ENCODE measurements at places on chromosomes 7 and 10. TPM values are rescaled to one million over a fixed set of nuclear protein-coding genes. Genes with fewer than 3 reads are reported as not detected.

Gene RBM20
- 0.68 TPM for total RNA-seq

Gene FAM131B
- 1.6 TPM for total RNA-seq

Gene CPA2
- not detected for total RNA-seq

Gene PLPP4
- total RNA-seq = 11.1 TPM

Gene KCNH2
- total RNA-seq = 0.87 TPM

Gene BICC1
- total RNA-seq = 22.9 TPM

Gene RBM33
- 19.1 TPM for total RNA-seq

Gene CHN2
- 7.0 TPM for total RNA-seq

Gene NCF1
- not detected for total RNA-seq

Gene LLCFC1
- total RNA-seq = not detected

Gene TRRAP
- total RNA-seq = 43.4 TPM

Gene SLC13A4
- total RNA-seq = not detected

GRCh38 chr10:30013757-30014156 is 45.6 kb downstream of the JCAD start:
- DNase-seq = no peak

DNA sequence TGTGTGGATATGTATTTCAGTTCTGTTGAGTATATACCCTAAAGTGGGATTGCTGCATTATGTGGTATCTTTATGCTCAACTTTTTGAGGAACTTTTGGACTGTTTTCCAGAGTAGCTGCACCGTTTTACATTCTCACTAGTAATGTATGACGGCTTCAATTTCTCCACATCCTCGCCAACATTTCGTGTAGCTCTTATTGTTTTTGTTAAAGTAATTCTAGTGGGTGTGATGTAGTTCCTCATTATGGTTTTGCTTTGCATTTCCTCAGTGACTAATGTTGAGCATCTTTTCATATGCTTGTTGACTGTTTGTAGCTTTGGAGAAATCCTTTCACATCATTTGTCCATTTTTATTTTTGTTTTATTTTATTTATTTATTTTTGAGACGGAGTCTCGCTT is 4.5 kb downstream of the STMP1 start:
- DNase-seq = no peak

DNA sequence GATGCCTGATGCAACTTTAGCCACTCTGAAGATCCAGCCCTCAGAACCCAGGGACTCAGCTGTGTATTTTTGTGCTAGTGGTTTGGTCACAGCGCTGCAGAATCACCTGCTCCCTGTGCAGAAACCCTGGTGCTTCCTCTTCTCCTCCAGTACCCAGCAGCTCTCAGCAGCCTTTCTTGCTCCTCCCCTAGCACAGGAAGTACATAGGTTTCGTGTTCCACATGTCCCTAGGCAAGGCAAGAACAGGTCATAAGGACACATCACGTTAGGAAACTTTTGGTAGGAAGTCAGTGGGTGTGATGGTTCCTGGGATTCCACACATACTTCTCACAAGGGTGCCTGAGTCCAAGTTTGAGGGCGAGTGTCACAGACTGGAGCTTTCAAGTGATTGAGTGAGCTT is 167.9 kb upstream of the PRSS1 start:
- DNase-seq = no peak

GRCh38 chr7:150945171-150945852 is 32.8 kb downstream of the KCNH2 start:
- no peak for DNase-seq

DNA sequence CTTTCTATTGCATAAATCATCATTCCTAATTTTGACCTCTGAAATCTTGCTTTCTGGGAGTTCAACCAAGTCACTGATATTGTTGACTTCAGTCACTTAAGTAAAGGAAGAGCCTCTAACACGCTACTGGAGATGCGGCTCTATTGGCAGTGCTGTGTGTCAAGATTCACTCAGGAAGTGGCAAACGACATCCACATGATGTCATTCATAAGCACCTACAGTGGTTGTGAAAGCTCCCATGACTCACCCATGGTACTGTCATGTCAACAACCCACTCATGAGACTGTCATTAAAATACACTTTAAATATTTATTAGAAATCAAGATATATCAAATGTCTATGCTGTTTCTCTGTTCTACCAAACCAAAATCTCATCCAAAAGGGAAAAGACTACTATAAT is 52.5 kb upstream of the LHFPL3 start:
- no peak for DNase-seq

DNA sequence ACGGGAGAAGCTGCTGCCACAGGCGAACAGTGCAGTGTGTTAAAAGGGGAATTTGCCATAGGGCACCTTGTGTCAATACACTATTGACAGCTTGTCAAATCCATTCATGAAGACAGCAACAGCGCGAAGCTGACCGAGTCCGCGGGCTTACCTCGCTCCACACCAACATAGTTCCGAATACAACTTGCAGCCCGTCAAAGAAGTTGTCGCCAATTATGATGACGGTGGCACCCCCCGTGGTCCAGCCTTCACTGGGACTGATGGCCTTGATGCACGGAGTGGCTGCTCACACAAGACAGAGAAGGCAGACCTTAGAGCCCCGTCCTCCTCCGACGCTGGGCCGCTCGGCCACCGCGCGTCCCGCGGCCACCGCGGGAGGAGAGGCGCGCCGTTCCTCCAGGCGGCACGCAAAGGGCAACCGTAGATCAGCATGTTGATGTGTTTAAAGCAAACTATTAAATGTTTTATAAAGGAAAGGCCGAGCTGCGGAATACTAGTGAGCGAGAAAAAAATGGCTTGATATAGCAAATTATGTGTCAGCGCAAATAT is 96.4 kb downstream of the EBF3 start:
- no peak for DNase-seq

DNA sequence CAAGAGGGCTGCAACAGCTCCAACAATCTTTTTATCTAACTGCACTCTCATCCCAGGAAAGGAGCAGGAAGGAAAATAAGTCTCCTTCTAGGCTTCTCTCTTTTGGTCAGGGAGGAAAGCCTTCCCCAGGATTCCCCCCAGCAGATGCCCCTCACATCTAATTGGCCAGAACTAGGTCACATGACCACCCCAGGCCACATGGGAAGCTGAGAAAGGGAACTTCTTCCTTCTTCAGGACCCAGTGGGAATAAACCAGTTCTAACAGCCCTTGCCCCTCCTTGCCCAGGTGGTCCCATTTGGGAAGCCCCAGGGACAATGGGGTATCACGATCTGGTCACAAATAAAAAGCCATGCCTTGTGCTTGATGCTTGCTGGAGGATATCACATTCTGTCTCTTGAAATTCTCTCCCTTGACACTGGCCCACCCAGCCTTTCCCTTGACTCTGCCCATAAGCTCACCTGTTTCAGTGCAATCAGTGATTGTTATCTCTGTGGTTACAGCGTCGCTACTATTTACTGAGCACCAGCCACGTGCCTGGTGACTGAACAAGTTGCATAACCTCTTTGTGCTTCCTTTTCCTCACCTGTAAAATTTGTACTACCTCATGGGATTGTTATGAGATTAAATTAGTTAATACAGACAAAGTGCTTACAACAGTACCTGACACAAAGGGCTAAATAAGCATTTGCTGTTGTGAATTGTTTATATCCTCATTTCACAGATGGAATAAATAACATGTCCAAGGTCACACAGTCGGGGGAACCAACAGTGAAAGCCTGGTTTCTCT is 9.0 kb upstream of the TACR2 start:
- no peak for DNase-seq

- DNase-seq = no peak
Measured at GRCh38 chr7:85413718-85414117, 226.9 kb upstream of the SEMA3D start.

DNA sequence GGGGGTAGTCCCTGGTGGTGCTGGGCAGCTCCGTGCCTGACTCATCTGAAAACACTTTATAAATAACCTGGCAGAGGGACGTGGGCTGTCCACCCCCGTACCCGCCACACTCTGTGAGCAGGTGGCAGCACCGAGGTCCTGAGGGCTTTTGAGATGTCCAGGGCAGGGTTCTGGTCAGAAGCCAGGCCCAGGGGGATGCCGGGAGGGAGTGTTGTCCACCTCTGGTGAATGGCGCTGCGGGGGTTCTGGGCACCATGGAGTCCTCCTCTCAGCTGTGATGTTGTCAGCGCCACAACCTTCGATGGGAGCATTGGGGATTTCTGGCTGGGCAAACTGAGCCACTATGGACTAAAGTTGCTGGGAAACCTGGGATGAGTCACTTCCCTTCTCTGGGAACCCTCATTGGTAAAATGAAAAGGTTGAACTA is 27.4 kb upstream of the GOLGA7B start:
- no peak for DNase-seq

DNA sequence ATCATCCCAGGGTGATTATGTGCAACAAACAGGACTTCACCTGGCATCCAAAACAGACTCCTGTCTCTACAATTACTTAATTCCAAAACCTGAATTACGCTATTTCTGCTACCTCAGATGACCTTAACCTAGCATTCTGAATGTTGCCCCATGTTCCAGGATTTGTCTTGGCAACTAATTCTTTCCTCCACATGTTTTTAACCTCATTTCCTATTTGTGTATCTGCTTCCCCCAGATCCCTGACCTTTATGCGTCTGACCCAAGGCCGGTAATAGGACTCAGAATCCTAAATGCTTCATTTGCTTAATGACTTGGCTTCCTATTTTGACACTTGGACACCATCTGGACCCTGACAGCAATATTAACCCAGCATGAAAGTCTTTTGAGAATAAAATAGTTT is 8.7 kb upstream of the ING3 start:
- DNase-seq = peak; percentile 89

DNA sequence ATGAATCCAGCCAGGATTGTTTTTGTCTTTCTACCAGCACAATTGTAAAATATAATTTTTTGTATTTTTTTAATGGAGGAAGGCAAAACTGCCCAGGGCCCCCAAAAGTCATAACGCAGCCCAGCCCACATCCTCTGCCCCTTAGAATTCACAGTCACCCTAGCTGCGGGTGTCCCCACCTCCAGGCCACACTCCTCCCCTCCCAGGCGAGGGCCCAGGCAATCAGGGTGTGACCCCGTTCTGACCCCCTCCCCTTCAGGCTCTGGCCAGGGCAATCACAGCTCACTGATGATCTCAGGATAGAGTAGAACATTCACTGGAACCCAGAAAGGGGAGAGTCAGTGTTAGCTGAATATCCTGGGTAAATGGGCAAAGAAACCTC is 92.0 kb upstream of the MACROH2A2 start:
- no peak for DNase-seq

DNA sequence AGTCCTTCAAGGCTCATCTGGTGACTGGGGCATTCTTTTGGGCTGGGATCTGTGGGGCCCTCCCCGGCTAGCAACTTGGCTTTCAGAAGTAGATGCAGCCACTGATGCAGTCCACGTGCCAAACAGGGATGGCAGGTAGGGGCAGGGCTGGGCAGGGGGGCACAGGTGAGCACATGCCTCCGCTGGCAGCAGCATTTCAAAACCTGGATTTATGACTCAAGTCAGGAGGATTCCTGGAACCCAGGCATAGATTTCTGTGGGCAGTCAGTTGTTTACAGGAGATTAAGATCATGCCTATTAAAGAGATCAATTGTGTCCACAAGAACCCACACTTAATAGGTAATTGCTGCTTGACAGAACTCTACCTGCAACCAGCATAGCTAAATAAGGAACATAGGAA is 839 bp upstream of the HABP2 start:
- DNase-seq = no peak

DNA sequence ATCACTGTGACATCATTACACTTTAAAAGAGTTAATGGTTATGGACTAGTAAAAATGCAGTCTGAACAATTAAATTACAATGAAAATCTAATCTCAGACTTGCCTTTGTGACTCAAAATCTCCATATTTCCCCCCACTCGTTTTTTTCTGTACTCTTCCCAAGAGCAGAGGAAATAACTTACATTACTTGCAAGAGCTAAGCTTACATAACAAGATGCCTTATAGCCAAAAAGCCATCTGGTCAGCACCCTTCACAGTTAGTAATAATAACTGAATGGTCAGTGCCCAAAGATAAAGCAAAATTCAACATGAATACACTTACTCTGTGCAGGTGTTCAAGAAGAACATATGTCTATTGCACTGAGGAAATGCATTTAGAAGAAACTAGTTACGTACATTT is 1381.5 kb upstream of the CELF2 start:
- DNase-seq = no peak

DNA sequence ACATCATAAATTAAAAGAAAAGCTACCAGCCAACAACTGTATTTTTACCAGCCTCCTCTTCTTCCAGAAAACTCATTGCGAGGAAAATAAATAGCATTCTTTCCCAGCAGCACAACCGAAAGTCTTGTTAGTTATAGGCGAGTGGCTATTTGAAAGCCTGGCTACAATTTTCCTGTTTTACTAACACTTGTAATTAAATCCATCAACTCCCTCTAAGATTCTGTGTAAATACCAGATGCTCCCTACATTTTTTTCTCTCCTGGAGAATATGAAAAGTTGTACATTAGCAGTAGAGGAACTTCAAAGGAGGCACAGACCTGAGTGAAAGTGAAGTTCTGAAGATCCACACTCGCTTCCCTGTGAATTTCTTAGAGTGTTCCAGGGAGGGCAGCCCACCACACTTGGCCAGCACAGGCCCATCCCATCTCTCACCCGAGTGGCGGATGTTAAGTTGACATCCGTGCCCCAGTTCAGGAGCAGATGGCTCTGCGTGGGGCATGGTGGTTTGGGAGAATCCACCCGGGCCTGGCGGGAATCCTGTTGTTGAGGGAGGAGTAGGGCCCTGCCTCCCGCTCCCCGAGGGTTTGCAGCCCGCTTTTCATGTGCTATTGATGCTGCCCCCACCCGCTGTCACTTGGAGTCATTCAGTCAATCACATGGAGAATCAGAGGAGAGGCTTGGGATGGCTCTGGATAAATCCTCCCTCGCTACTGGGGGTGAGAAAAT is 451.0 kb upstream of the GALNT17 start:
- no peak for DNase-seq

DNA sequence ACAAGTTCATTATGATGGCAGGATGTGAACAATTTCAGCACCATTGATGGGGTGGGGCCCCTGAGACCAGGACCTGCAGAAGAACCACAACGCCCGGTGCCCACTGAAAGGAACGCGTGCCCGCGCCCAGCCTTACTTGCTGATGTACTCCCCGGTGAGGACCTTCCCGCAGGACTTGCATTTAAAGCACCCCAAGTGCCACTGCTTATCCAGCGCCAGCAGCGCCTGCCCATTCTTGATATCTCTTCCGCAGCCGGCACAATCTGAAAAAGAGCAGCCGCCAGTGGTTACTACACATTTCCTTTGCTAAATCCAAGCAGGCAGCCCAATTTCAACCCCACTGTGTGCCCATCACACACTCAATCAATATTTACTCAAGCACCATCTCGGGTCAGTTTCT is 110.6 kb downstream of the ABLIM1 start:
- DNase-seq = no peak

GRCh38 chr10:35091994-35092790 is 2.1 kb upstream of the CUL2 start:
- no peak for DNase-seq

GRCh38 chr7:143085109-143085508 is 33.0 kb downstream of the OR6V1 start:
- no peak for DNase-seq
